Ovary (tissue), 10 donors: ENCODE measurements at places on chromosomes 13 and 19. TPM values are rescaled to one million over a fixed set of nuclear protein-coding genes. Genes with fewer than 3 reads are reported as not detected.
A peak's percentile ranks its signal among the peaks of the same experiment; 100 is the strongest.

ZNF536 gene
- not detected for total RNA-seq

ZNF441 gene
- 8.3 TPM for total RNA-seq

CD37 gene
- total RNA-seq = 5.6 TPM

PCP2 gene
- total RNA-seq = 0.38 TPM

THSD8 gene
- total RNA-seq = 5.4 TPM

PABPC3 gene
- total RNA-seq = 0.32 TPM

ADM5 gene
- total RNA-seq = 1.3 TPM

DAND5 gene
- not detected for total RNA-seq

EXOC3L2 gene
- total RNA-seq = 1.8 TPM

ICAM3 gene
- 8.5 TPM for total RNA-seq

ZNF497 gene
- total RNA-seq = 3.2 TPM

MAST1 gene
- total RNA-seq = 0.57 TPM

STAP2 gene
- total RNA-seq = 20.7 TPM

DNA sequence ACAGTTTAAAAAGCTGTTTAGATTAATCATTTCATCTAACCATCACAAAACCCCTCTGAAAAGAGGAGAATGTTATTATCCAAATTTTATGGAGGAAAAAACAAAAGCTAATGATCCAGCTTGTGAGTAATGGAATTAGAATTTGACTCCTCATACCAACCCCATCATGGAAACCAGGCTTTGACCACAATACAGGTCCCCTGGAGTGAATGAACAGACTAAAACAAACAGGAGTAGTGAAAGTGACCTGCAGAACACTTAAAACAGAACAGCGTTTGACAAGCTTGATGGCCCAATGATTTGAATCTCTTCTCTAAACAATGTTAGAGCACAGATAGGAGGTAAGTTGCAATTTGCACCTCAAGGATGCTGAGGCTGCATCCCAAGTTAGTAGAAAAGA, 230.0 kb downstream of the DCT start:
- no peaks in the 10 kb centered on the region for H3K36me3 ChIP-seq
- H3K27me3 ChIP-seq = no peaks in the 10 kb centered on the region
- H3K27ac ChIP-seq = no peak overlapping the region
- H3K4me1 ChIP-seq = peaks cover 4% of the 10 kb centered on the region
- DNase-seq = no peak

DNA sequence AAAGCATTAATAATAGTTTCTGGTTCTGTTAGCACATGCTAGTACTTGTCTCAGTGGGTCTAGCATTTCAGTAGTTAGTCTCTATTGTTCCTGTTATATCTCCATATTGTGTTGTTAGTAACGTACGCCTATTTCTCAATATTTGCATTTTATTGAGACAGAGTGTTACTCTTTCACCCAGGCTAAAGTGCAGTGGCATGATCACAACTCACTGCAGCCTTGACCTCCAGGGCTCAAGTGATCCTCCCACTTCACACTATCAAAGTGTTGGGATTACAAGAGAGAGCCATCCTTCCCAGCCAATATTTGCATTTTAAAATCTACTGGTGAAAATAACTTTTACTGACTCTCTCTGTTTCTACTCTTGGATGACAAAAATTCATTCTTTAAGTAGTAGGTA, 154.6 kb upstream of the PRR20A start:
- H3K36me3 ChIP-seq = no peaks in the 10 kb centered on the region
- H3K4me3 ChIP-seq = no peak overlapping the region
- no peak for DNase-seq

DNA sequence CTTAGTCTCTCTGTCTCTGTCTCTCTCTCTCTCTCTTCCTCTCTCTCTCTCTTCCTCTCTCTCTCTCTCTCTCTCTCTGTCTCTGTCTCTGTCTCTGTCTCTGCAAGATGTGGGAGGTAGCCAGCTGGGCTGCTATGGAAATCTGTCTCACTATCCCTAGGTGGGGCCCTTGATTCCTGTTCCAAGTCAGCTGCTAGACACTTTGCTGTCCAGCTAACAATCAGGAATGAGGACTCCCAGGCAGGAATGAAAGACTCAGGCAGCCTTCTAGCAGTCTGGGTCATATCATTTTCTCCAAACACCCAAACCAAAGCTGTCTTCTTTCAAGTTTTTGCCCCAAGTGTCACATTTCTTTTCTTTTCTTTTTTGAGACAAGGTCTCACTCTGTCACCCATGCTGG, 23.2 kb downstream of the CATSPERD start:
- DNase-seq = no peak
- no peaks in the 10 kb centered on the region for H3K4me1 ChIP-seq
- H3K27me3 ChIP-seq = no peaks in the 10 kb centered on the region

- H3K4me1 ChIP-seq = peaks cover 6% of the 10 kb centered on the region
- no peaks in the 10 kb centered on the region for H3K36me3 ChIP-seq
- H3K27me3 ChIP-seq = no peaks in the 10 kb centered on the region
- no peak for DNase-seq
- H3K27ac ChIP-seq = no peak overlapping the region
- no peak overlapping the region for H3K4me3 ChIP-seq
These were observed 26.2 kb downstream of the INSR start for GRCh38 chr19:7267792-7268704.

DNA sequence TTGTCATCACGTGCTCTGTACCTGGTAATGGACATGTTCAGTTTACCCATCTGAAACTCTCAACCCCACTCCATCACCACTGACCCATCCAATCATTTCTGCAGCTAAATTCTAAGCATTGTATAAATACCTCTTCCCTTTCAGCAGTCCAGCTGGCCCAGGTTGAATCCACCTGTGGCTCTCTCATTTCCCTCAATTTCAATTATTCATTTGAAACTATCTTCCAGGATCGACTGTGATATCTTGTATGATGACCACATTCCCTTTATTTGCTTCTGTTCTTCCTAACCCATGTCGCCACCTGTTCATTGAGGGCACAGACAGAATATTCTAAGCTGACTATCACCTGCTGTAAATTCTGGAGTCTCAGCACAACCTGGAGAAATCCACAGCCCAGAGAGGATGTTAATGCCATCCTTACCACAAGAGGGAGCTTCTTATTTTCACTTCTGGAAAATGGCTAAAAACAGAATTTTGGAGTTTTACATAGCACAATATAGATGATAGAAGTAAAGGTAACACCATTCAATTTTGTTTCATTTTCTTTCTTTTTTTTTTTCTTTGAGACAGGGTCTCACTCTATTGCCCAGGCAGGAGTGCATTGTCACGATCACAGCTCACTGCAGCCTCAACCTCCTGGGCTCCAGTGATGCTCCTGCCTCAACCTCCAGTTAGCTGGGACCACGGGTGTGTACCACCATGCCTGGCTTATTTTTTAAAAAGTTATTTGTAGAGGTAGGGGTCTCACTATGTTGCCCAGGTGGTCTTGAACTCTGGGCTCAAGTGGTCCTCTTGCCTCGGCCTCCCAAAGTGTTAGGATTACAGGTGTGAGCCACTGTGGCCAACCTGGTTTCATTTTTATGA, 38.6 kb downstream of the ZNF823 start:
- no peaks in the 10 kb centered on the region for H3K4me1 ChIP-seq
- no peak overlapping the region for H3K4me3 ChIP-seq
- H3K27ac ChIP-seq = no peak overlapping the region
- no peak for DNase-seq
- H3K27me3 ChIP-seq = no peaks in the 10 kb centered on the region
- H3K36me3 ChIP-seq = no peaks in the 10 kb centered on the region

DNA sequence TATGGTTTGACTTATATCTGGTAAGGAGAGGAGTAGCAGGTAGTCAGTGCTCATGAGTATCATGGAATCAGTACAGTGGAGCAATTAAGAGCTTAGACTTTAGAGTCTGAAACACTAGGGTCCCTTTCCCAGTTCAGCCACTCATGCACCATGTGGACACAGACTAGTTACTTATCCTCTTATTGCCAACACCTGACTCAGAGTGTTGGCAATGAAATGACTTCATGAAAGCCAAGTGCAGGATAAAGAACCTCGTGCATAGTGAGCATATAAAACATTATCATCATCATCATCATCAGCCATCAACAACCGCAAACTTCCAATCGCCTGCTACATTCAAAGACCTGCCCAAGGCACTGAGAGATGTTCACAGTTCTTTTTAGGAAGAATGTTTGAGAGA, 164.2 kb downstream of the FOXO1 start:
- no peak overlapping the region for H3K27ac ChIP-seq
- peaks cover under 1% of the 10 kb centered on the region for H3K4me1 ChIP-seq
- H3K27me3 ChIP-seq = no peaks in the 10 kb centered on the region
- H3K36me3 ChIP-seq = no peaks in the 10 kb centered on the region
- no peak overlapping the region for H3K4me3 ChIP-seq
- DNase-seq = no peak

GRCh38 chr13:78712831-78713230, 53.9 kb upstream of the OBI1 start:
- no peaks in the 10 kb centered on the region for H3K4me1 ChIP-seq
- no peak for DNase-seq
- H3K36me3 ChIP-seq = no peaks in the 10 kb centered on the region
- H3K27me3 ChIP-seq = no peaks in the 10 kb centered on the region

GRCh38 chr19:12723641-12724426, at the start of gene TNPO2:
Gene TNPO2, minus strand, starts transcription at chr19:12723932. Its CDS starts 2,955 bp downstream, at chr19:12720977.
- H3K27ac ChIP-seq = peak within 1 kb of the TSS; percentile 91
- no peaks in the 10 kb centered on the region for H3K36me3 ChIP-seq
- H3K4me1 ChIP-seq = peaks cover 8% of the 10 kb centered on the region
- H3K4me3 ChIP-seq = peak within 1 kb of the TSS; percentile 78

DNA sequence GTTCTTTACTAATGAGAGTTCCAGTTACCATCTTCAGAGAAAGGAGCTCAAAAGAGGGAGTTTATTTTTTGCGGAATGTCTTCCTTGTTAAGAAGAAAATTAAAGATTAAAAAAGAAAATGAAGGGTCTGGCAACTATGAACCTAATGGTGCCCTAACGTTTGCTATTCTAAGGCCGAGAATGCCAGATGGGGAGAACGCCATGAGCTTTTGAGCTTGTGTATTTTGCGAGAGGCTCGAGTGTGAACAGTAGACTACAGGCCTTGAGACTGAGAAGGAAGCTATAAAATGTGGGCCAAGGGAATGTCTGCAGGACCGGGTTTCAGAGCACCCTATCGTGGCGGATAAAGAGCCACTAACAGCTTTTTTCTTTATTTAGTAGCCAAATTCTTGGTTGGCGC, 6.7 kb downstream of the FGF14 start:
- H3K27me3 ChIP-seq = no peaks in the 10 kb centered on the region
- no peak for DNase-seq

- no peaks in the 10 kb centered on the region for H3K27me3 ChIP-seq
- DNase-seq = no peak
- no peaks in the 10 kb centered on the region for H3K36me3 ChIP-seq
- no peak overlapping the region for H3K27ac ChIP-seq
These were observed 27.7 kb downstream of the PPP2R1A start for GRCh38 chr19:52217576-52217975.

- H3K4me3 ChIP-seq = no peak overlapping the region
- no peaks in the 10 kb centered on the region for H3K27me3 ChIP-seq
- H3K4me1 ChIP-seq = no peaks in the 10 kb centered on the region
These were observed 22.2 kb downstream of the PCID2 start for GRCh38 chr13:113186061-113186900.

DNA sequence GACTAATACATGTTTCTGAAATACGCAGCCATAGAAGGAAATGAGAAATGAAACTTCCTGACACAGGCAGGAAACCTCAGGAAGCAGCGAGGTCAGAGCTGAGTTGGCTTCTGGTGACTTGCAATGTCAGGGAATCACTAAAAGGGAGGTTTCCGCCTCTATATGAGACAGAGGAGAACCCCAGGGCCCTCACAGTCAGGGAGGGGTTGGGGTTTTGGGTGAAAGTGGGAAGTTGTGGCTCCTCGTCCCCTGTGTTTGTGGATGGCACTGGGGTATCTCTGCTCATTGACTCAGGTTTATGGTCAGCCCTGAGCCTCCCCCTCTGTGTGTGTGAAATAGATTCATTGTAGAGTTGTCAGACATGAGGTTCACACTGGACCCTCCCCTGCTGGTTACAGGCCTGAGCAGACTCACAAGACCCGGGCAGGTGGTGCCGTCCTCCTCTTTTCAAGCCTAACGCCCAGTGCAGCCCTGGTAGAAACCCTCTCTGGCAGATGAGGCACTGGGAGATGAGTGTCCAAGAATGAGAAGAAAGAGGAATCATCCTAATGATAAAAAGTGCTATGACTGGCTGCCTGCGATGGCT, 5.5 kb upstream of the LILRA6 start:
- no peaks in the 10 kb centered on the region for H3K27me3 ChIP-seq
- no peaks in the 10 kb centered on the region for H3K4me1 ChIP-seq
- H3K4me3 ChIP-seq = no peak overlapping the region
- no peaks in the 10 kb centered on the region for H3K36me3 ChIP-seq
- DNase-seq = no peak

- H3K27me3 ChIP-seq = no peaks in the 10 kb centered on the region
- no peak for DNase-seq
- no peaks in the 10 kb centered on the region for H3K36me3 ChIP-seq
These were observed 135.6 kb downstream of the PAN3 start for GRCh38 chr13:28273919-28274318.

DNA sequence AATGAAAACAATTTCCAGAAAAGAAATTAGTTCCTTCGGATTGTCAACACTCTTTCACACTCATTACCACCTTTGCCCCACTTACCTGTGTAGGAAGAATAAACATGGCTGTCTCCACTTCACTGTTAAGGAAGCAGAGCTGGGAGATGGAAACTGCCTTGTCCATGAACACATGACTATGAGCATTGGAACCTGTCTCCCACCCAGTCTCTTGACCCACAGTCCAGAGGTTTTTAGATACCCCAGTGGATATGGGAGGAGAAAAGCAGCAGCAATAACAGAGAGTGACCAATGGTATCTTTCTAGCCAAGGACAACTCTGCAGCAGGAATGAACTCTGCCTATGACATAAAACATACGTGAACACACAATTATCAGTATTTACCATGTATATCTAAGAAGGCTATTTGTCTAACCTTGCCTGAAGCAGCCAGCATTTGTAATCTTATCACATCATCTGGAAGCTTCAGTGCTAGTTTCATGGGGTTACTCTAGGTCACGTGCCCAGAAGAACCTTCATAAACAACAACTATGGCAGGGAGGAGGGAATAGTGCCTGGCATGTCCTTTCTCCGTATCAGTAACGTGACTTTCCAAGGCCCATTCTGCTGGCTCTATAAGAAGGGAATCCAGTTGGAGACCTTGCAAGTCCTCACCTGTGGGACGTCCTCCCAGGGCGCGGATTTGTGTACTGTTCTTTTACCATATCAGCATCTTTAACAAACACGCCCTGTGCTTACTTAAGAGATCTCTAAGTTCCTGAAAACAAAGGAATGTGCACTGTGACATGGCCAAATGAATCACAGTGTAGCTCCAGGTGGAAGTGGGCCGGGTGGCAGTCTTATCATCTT, 221.8 kb upstream of the UBL3 start:
- H3K36me3 ChIP-seq = no peaks in the 10 kb centered on the region
- no peaks in the 10 kb centered on the region for H3K4me1 ChIP-seq
- no peak overlapping the region for H3K4me3 ChIP-seq
- H3K27ac ChIP-seq = no peak overlapping the region

- H3K27ac ChIP-seq = no peak overlapping the region
- H3K36me3 ChIP-seq = no peaks in the 10 kb centered on the region
- no peak for DNase-seq
- H3K4me3 ChIP-seq = no peak overlapping the region
- H3K4me1 ChIP-seq = no peaks in the 10 kb centered on the region
- no peaks in the 10 kb centered on the region for H3K27me3 ChIP-seq
These were observed 2483.3 kb downstream of the PCDH9 start for GRCh38 chr13:64746845-64747244.

- no peaks in the 10 kb centered on the region for H3K4me1 ChIP-seq
- H3K27ac ChIP-seq = no peak overlapping the region
- no peaks in the 10 kb centered on the region for H3K27me3 ChIP-seq
- no peaks in the 10 kb centered on the region for H3K36me3 ChIP-seq
These were observed 27.9 kb upstream of the OR10H1 start for GRCh38 chr19:15843203-15843893.

GRCh38 chr19:18173572-18174288, at the start of gene IFI30:
Gene IFI30, plus strand, starts transcription at chr19:18173813. Its CDS starts 29 bp downstream, at chr19:18173842.
- peak; percentile 78 for DNase-seq
- peak within 1 kb of the TSS; percentile 27 for H3K27ac ChIP-seq
- H3K27me3 ChIP-seq = no peaks in the 10 kb centered on the region
- H3K36me3 ChIP-seq = no peaks in the 10 kb centered on the region
- peak within 1 kb of the TSS; percentile 70 for H3K4me3 ChIP-seq
- H3K4me1 ChIP-seq = peaks cover 13% of the 10 kb centered on the region
